ENCODE measurements at places on chromosomes 11 and 22. TPM values are rescaled to one million over a fixed set of nuclear protein-coding genes. Genes with fewer than 3 reads are reported as not detected.

Gene RTN4RL2
- 0.23 TPM for total RNA-seq

Gene KIAA1671
- total RNA-seq: 11.4 TPM

DNA sequence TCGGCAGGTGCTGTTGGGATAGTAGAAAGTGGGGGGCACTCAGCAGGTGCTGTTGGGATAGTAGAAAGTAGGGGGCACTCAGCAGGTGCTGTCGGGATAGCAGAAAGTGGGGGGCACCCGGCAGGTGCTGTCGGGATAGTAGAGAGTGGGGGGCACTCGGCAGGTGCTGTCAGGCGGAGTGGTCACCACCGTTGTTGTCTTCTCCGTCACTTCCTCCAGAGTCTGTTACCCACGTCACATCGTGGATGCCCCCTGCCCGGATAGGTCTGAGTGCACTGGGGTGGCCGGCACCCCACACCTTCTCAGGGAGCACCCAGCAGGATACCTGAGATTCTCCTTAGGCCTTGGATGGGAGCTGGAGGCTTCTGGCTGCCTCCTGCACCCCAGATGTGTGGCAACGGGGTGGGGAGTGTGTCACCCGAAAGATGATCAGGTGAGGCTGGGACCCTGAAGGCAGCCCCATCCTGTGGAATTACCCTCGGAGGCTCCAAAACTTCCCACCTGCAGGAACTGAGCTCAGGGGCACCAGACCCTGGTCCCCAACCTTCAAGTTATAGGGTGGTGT, 24.1 kb upstream of the KRTAP5-7 start:
- DNase-seq: no peak

- no peak for DNase-seq
Observed at GRCh38 chr22:27413702-27414101, 387.9 kb downstream of the MN1 start.

DNA sequence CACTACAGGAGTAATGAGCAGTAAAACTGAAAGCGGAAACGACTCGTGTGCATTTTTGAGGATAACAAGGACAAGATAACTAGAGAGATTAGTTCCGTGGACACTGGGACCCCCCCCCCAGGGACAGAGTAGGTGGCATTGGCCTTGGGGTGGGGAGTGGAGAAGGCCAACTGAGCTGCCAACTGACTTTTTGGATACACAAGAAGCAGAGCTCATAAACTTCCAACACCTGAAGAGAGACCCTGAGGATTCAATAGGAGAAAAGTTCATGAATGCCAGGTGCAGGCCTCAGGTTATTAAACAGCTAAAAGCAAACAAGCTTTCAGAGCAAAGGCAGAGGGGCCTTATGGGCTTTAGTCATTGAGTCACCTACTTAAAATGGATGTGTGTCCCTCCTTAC, 17.6 kb upstream of the PRSS23 start:
- DNase-seq: no peak

GRCh38 chr11:62400281-62400680, 18.6 kb upstream of the SCGB1A1 start:
- DNase-seq: no peak

- no peak for DNase-seq
Observed at GRCh38 chr22:49608228-49608627, 219.4 kb downstream of the BRD1 start.

- DNase-seq: no peak
Observed at GRCh38 chr11:133895061-133895479, 49.8 kb upstream of the SPATA19 start.

DNA sequence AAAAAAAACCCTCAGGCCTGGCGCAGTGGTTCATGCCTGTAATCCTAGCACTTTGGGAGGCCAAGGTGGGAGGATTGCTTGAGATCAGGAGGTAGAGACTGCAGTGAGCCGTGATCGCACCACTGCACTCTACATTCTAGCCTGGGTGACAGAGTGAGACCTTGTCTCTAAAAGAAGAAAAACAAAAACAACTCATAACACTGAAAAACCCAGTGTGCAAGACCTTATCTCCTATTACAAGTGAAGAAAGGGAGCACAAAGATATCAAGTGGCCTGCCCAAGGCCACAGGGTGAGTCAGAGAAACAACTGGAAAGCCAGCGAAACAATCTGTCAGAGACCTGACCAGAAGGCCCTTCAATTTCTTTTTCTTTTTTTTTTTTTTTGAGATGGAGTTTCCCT, 2.5 kb downstream of the TXN2 start:
- DNase-seq: no peak

GRCh38 chr11:27460158-27460978, 12.2 kb downstream of the LGR4 start:
- no peak for DNase-seq

DNA sequence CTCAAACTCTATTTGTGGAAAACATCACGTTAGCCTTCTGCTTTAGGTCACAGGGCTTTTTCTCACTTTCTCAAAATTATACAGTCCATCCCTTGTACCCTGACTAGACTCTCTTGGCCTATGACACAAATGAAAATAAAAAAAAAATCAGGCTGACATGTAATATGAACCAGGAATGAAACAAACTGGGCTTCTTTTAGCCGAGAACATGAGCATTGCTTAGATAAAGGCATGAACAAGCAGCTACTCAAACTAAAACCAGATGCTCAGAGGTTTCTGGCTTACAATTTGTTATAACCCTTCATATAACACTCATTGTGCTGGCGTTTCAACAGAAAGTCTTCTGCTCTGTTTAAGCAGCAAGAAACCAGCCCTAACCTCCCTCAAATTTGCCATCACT, 265.5 kb upstream of the NARS2 start:
- DNase-seq: no peak

GRCh38 chr11:125724125-125724524, 22.0 kb upstream of the PATE1 start:
- DNase-seq: no peak

DNA sequence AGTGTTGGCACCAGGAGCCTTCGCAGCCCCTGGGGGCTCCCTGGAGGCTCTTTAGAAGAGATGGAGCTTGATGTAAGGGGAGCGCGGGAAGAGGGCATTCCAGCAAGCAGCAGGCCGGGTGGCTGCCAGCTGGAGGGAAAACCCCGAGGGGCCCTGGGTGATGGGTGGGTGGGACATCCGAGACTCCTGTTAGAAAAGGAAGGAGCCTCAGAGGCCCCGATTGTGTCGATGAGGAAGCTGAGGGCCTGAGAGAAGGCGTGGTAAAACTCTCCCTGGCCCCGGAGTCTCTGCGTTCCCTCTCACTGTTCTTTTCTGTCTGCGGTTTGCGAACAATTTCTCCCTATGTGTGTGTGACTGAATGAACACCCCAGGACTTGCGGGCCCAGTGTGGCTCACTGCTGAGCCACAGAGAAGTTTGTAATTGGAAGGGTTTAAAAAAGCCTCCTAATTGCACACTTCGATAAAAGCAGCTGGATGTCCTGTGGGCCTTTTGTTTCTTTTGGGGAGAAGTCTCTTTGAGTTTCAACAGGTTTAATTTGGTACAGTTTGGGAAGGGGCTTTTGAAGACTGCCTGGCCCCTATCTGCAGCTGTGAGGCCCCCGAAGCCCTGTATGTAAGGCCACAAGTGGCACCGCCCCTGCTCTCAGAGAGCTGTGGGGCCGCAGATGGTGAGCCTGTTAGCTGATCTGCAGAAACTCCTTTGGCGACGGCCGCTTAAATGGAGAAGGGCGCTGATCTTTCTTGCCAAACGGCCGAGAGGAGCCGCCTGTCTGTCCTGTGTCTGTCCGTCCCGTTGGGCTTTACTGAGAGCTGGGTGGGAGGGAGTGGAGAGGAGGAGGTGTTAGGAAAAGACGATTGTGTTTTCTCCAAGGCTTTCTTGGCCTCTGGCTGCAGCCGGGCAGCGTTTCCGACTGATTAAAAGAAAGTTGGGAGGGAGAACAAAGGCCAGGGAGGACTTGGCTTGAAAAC, 2.0 kb downstream of the FBLN1 start:
- no peak for DNase-seq

DNA sequence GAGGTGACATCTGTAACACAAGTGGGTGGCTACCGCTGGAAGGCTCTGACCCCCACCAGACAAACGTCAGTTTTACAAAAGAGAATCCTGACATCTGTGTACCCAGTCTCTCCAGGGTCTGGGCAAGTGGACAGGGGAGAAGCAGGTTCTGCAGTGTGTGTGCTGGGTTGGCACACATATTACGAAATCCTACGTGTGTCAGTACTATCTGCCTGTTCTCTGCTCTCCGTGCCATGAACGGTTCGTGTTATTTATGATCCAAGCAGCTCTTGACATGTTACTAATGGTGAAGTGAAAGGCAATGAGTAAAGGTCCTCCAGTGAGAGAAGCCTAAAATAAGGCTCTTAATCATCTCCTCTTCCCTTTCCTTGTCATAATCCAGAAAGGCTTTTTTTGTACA, 201.5 kb upstream of the MTMR2 start:
- DNase-seq: no peak

DNA sequence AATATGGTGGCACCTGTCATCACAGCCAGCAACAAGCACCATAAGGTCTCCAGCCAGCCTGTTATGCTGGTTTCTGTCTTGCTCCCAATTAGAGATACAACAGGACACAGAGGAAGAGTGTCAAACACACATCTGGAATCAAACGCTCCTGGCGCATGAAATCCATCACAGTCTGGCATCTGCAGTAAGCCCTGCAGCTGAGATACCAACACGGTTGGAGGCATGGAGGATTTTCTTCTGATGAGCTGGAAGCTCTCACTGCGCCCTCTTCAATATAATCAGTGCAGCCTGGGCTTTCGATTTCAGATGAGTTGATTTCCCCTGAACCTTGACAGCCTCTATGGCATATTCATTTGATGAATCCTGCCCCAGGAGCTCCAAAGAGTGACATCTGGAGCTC, 27.8 kb upstream of the CARS1 start:
- DNase-seq: no peak

DNA sequence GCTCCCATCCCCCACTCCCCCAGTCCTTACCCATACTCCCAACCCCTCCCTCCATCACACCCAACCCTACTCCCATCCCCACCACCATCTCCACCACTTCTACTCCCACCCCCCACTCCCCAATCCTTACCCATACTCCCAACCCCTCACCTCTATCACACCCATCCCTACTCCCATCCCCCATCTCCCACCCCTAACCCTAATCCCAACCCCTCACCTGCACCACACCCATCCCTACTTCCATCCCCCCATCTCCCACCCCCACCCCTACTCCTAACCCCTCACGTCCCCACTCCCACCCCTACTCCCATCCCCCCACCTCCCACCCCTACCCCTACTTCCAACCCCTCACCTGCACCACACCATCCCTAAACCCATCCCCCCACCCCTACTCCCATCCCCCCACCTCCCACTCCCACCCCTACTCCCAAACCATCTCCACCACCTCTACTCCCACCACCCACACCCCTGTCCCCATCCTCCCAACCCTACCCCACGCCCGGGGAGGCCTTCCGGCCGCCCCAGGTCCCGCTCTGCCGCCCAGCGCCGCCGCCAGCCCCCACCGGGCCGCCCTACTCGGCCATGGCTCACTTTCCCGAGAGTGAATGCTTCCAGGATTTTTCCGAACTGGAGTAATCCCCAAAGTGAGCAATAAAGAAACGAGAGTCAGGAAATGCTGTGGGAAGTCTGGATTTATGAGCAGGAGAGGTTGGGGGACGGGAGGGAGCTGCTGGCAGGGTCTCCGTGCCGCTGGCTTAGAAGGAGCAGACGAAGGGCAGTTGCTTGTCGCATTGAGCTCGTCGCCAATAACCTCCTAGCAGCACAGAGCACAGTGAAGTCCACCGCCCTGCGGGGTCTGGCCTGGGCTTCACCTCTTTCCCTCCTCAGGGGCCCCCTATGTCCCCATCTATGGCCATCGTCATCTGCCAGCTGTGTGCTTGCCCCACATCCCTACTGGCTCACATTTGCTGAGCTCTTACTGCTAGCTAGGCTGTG, 4.6 kb downstream of the PRG3 start:
- no peak for DNase-seq

GRCh38 chr22:21101877-21102638, 56.3 kb downstream of the LRRC74B start:
- DNase-seq: no peak

GRCh38 chr11:122598971-122599370, 56.6 kb upstream of the UBASH3B start:
- DNase-seq: no peak

DNA sequence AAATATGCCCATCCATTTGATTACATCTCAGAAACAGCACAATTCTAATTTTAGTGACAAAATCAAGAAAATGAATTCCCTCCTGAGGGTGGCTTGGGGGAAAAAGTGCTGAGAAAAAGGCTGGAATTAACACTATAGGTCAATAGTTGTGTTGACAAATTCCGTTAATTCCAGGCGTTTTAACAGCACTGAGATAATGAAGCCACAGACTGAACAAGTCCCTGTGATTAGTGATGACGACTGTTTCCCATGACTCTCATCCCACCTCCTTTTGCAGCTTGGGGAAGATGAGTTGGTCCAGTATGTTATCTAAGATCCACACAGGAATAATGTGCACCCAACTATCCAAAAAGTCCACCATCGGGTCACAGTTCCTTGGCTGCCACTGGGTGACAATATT, 12.8 kb downstream of the SRRD start:
- no peak for DNase-seq

DNA sequence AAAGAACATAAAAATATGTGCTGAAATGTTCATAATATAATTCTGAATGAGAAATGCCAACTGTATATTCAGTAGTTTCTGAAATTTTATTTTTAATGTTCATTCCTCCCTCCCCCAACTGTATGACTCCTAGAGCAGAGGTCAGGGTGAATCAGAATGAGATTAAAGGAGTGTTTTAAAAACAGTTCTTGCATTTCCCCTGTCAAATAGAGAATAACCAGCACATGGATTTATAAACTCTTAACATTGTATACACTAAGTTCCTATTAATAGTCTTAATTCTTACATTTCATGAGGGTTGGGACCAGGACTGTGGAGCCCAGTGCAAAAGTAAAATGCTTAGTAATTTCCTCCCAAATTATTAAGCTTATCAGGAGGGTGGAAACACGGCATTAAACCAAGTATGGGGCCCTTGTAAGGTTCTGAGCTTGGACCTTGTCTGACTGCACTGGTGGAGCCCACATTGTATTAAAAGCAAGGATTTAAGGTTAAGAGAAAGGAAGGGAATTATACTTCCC, 474.6 kb upstream of the RAG2 start:
- DNase-seq: no peak

Measured in activated CD4-positive, alpha-beta T cell treated with anti-CD3 and anti-CD28 coated beads, Interleukin-2, amount 10 ng/mL, durations not matched to agents 24 days and 14 days (primary cell).